ENCODE measurements at places on chromosomes 12 and 14. TPM values are rescaled to one million over a fixed set of nuclear protein-coding genes. Genes with fewer than 3 reads are reported as not detected.

GRCh38 chr14:89866458-89866857 is 88.1 kb downstream of the EFCAB11 start:
- no peak for ATAC-seq

DNA sequence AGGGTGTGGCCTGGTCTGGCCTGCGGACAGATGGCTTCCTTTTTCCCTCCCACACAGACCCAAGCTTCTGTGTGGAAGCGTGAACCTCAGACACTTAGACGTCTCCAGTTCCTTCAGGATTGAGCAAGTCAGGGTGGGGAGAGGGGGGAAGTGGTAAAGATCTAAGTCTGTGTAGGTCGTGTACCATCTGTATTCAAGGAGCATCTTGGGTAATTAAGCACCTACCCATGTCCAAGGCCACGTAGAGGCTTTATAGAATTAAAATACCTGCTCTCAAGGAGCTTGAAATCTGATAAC is 1.7 kb downstream of the AVIL start:
- ATAC-seq = no peak

DNA sequence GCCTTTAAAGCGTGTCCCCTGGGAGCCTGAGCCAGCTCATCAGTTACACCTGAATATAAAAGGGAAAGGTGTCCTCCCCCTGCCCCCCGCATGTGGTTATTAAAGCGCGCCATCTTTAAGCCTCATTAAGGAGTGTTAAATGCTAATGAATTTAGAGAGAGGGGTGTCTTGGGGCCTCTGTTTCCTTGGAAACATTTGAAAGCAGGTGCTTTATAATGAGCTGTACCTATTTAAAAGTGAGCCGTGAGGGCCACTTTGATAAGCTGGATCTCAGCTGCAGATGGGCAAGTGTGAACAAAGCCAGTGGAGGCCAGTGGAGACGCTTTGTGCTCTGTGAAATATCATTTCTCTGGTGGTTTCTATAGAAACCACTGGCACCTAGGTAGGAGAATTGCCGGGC is 84.0 kb downstream of the BEGAIN start:
- ATAC-seq = no peak

Gene IFNG-AS1
- total RNA-seq = not detected

Gene INHBC
- not detected for total RNA-seq
